Muscle of arm (tissue), 14 donors: ENCODE measurements at places on chromosomes 5 and 9.
A peak's percentile ranks its signal among the peaks of the same experiment; 100 is the strongest.

DNA sequence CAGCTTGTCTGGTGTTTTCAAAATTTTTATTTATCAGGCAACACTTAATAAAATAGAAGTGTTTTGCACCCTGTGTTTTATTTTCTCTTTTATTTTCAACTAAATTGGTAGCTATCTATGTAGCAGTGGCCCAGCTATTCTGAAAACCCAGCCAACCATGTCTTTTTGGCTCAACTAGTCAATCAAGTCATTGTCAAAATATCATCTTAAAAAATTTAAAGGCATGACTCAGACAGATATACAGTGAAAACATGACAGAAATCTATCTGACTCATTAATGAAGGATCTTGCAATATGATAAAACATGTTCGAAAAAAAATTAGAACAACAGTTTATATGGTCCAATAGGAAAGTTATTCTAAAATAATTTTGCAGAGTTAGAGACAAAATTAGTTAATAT is 75.1 kb downstream of the HSD17B4 start:
- DNase-seq, result no peak

GRCh38 chr5:57725658-57726504 is 243.3 kb upstream of the ACTBL2 start:
- no peak for DNase-seq

DNA sequence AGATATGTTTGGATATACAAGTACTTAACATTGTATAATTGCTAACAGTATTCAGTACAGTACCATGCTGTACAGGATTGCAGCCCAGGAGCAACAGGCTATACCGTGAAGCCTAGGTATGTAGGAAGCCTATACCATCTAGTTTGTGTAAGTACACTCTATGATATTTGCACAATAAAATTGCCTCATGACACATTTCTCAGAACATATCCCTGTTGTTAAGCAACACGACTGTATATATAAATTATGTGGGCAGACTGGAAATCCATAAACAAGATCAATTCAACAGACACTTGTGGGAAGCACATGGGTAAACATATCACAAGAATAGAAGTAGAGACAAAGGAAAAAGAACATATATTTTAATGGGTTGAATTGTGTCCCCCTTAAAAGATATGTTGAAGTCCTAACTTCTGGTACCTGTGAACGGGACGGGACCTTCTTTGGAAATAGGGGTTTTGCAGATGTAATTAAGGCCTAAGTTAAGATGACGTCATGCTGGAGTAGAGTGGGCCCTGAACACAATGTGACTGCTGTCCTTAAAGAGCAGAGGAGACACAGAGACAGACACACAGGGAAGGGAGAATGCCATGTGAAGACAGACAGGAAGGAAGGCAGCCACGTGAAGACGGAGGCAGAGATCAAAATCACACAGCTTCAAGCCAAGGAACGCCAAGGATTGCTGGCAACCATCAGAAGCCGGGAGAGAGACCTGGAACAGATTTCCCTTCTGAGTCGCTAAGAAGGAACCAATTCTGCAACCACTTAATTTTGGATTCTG is 76.3 kb downstream of the SCAI start:
- peak; percentile 25 for DNase-seq

GRCh38 chr5:54171645-54172384 is 138.6 kb downstream of the ARL15 start:
- DNase-seq, result no peak

DNA sequence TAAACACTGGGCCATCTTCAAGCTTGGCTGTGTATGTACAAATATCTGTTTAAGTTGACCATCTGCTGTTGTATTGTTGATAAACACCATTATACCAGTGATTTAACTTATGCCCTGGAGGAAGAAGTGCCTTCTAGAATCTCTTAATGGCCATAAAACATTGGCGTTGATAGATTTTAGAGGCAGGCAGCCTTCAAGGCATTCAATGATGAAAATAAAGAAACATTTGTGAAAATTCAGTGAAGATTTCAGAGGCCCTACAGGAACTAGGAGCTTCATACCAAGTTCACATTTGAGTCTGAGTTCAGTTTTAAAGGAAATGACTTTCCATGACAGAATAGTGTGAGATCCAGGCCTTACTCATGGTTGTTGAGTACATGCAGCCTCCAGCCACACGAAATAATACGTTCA is 52.2 kb downstream of the MAP1B start:
- DNase-seq, result no peak

- DNase-seq, result no peak
Measured at GRCh38 chr5:159669559-159669958, 246.7 kb upstream of the ADRA1B start.

DNA sequence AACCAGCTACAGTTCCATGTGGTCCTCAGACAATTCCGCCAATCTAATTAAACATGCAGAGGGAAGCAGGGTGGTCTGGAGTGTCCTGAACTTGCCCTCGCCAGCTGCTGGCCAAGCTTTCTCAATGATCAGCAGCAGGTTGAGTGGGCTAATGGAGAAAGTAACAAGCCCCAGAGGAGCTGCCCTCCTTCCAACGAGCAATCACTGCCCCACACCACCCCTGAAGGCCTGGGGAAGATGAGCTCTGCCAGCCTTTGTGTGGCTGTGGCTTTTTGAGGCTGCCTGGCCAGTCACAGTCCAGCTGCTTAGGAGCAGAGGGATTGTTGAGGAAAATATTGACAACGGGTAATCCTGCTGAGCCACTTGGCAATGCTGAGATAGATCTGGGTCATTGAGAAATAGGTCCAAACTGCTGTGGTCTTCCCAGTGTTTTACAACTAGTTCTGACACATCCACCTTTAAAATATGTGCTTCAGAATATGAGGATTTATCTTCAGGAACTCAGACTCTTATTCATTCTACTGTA is 107.3 kb downstream of the CD180 start:
- no peak for DNase-seq

GRCh38 chr9:12185856-12186255 is 507.3 kb upstream of the TYRP1 start:
- DNase-seq, result no peak
